T-helper 2 cell treated with Interferon-gamma antibody and Interleukin-4, amounts not matched to agents 5 μg/mL and 100 μg/mL, for 36 hours (primary cell): ENCODE measurements at places on chromosomes 2 and 18.
A peak's percentile ranks its signal among the peaks of the same experiment; 100 is the strongest.

DNA sequence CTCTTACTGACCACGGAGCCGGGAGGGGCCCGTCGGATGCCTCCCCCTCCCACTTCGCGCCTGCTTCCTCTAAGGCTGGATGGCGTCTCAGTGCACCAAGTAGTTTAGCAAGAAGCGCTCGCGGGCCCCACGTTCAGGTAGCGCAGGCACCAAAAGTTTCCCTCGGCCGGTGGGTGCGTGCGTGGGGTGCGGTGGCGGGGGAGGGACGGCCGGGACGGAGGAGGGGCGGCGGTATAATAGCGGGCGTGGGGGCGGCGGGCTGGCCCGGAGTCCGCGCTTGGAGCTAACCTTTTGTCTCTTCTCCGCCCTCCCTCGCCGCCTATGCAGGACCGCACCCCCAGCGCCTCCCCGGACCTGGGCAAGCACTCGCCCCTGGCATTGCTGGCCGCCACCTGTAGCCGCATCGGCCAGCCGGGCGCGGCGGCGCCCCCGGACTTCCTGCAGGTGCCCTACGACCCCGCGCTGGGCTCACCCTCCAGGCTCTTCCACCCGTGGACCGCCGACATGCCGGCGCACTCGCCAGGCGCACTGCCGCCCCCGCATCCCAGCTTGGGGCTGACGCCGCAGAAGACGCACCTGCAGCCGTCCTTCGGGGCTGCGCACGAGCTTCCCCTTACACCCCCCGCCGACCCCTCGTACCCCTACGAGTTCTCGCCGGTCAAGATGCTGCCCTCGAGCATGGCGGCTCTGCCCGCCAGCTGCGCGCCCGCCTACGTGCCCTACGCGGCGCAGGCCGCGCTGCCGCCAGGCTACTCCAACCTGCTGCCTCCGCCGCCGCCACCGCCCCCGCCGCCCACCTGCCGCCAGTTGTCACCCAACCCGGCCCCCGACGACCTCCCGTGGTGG lies 1.0 kb downstream of the SP5 start:
- H3K36me3 ChIP-seq: no peaks in the 10 kb centered on the region
- H3K4me1 ChIP-seq: peaks cover 18% of the 10 kb centered on the region
- no peak for DNase-seq
- H3K27ac ChIP-seq: no peak overlapping the region
- H3K4me3 ChIP-seq: peak overlapping the region; percentile 82

- peaks cover 33% of the 10 kb centered on the region for H3K36me3 ChIP-seq
- no peaks in the 10 kb centered on the region for H3K27me3 ChIP-seq
- H3K4me1 ChIP-seq: peaks cover 18% of the 10 kb centered on the region
- H3K4me3 ChIP-seq: no peak overlapping the region
- no peak for DNase-seq
- H3K27ac ChIP-seq: no peak overlapping the region
These were observed 56.3 kb upstream of the UBXN4 start for GRCh38 chr2:135685361-135685760.

GRCh38 chr2:188983427-188984064 lies 9.4 kb downstream of the COL3A1 start:
- H3K27ac ChIP-seq: no peak overlapping the region
- peaks cover 3% of the 10 kb centered on the region for H3K27me3 ChIP-seq
- no peak overlapping the region for H3K4me3 ChIP-seq
- no peaks in the 10 kb centered on the region for H3K36me3 ChIP-seq

- no peaks in the 10 kb centered on the region for H3K4me1 ChIP-seq
- H3K36me3 ChIP-seq: no peaks in the 10 kb centered on the region
These were observed 17.1 kb upstream of the VPS4B start for GRCh38 chr18:63439334-63439733.

- H3K4me1 ChIP-seq: peaks cover 17% of the 10 kb centered on the region
- no peak overlapping the region for H3K27ac ChIP-seq
- no peak for DNase-seq
- H3K4me3 ChIP-seq: no peak overlapping the region
- no peaks in the 10 kb centered on the region for H3K36me3 ChIP-seq
These were observed 136.4 kb upstream of the SLC1A4 start for GRCh38 chr2:64852771-64853241.

- DNase-seq: no peak
- peaks cover 2% of the 10 kb centered on the region for H3K4me1 ChIP-seq
- no peaks in the 10 kb centered on the region for H3K36me3 ChIP-seq
- no peak overlapping the region for H3K4me3 ChIP-seq
- H3K27me3 ChIP-seq: peaks cover 15% of the 10 kb centered on the region
- no peak overlapping the region for H3K27ac ChIP-seq
These were observed 54.4 kb downstream of the FAM178B start for GRCh38 chr2:96931966-96932365.

DNA sequence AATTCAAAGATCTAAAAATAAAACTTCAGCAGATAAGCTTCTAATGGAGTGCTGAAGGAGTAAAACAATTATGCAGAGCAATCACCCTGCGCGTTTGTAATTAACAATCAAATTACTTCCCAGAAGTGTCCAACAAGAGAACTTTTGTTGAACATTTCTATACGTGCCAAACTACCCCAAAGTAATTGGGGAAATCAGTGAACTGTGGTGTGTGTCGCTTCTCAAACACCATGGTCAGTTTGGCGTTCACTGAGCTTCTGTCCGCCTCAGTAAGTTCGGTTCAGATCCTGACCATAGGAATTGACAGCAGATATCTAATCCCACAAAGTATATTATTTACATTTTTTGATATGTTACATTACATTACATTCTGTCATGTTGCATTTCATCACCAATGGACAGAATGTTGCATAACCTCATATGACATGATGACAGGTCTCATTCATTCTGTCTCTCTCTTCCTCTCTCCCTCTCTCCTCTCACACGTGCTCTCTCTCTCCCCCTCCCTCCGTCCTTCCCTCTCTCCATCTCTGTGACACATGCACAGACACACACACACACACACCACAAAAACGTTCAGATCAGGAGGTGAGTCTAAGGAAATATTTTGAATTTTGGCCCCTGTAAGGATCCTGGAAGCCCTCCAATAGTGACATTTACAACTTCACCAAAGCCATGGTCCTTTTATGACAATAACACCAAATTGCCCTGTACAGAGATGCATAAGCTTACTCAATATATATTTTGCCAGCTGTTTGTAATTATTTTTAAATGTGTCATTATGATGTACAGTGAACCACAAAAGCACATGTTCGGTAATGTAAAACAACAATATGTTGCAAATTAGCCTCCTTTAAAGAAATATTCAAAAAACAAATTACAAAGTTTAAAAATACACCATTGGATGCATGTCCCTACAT lies 269.2 kb downstream of the FIGN start:
- H3K36me3 ChIP-seq: no peaks in the 10 kb centered on the region
- no peak overlapping the region for H3K27ac ChIP-seq
- DNase-seq: no peak
- no peaks in the 10 kb centered on the region for H3K27me3 ChIP-seq
- no peak overlapping the region for H3K4me3 ChIP-seq
- no peaks in the 10 kb centered on the region for H3K4me1 ChIP-seq

DNA sequence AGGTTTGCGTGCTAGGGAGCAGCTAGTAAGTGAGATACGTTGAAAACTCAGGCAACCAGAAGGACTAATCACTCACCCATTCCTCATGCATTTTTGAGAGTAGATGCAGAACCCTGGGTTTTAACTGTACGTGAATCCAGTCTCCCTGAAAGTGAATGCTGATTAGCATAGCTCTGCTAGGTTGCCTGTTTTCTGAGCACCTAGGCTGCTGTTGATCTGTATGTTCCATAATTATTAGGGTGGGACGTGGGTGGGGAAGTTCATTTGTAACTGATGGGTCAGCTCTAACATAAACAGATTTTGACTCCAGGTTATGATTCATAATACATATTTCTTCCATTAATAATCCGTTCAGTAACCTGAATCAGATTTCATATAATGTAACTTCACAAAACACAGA lies 379.0 kb upstream of the FANCL start:
- H3K27me3 ChIP-seq: no peaks in the 10 kb centered on the region
- no peaks in the 10 kb centered on the region for H3K36me3 ChIP-seq
- no peak for DNase-seq
- H3K4me3 ChIP-seq: no peak overlapping the region
- H3K4me1 ChIP-seq: no peaks in the 10 kb centered on the region

GRCh38 chr2:195445639-195446038 lies 211.4 kb upstream of the SLC39A10 start:
- H3K27ac ChIP-seq: no peak overlapping the region
- no peaks in the 10 kb centered on the region for H3K27me3 ChIP-seq
- H3K4me1 ChIP-seq: peaks cover 5% of the 10 kb centered on the region
- DNase-seq: no peak

DNA sequence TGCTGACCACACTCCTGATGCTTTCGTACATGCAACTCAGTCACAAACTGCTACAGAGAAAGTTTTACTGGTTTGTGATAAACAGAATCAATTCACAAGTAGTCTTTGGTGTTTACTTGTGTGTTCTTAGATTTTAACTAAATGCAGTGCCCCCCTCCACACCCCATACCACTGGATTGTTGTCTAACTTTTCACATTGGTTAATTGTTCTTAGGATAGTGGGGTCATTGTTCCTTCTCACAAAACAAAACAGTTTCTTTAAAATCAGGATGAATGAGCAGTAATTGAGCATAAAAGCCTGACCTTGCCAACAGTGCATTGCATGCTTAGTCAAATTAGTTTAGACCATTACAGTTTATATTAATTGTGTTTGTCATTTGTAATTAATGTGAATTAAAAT lies 14.1 kb upstream of the PNPT1 start:
- no peaks in the 10 kb centered on the region for H3K36me3 ChIP-seq
- peaks cover 10% of the 10 kb centered on the region for H3K27me3 ChIP-seq
- peaks cover 5% of the 10 kb centered on the region for H3K4me1 ChIP-seq
- no peak overlapping the region for H3K27ac ChIP-seq
- no peak overlapping the region for H3K4me3 ChIP-seq

DNA sequence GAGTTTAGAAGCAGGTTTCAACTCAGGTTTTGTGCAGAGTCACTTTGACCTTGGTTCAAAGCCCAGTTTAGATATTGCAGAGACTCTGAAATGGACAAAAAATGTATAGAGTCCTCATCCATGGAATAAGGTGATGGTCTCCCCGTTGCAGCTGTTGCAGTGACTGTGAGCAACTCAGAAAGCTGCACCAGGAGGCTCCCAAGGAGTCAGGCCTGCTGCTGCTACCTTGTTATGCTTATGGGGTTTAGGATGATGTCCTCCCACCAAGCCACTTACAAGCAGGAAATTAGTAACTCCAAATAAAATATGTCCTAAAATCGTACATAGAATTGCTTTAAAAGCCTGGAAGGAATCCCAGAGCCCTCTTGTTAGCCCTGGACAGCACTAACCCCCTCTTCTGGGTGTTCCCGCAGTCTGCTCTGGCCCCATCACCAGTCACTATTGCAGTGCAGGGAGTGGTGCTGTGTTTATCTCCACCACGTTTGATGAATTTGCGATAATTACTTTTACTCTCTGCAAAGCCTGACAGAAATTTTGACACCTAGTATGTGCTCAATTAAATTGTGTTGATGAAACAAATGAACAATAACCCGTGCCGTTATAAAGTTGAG lies 189.0 kb downstream of the CNTNAP5 start:
- no peak overlapping the region for H3K4me3 ChIP-seq
- H3K27me3 ChIP-seq: no peaks in the 10 kb centered on the region
- no peak overlapping the region for H3K27ac ChIP-seq
- no peak for DNase-seq

GRCh38 chr2:95043300-95044093 lies 18.0 kb downstream of the MAL start:
- no peak overlapping the region for H3K4me3 ChIP-seq
- H3K27me3 ChIP-seq: no peaks in the 10 kb centered on the region
- H3K27ac ChIP-seq: no peak overlapping the region

DNA sequence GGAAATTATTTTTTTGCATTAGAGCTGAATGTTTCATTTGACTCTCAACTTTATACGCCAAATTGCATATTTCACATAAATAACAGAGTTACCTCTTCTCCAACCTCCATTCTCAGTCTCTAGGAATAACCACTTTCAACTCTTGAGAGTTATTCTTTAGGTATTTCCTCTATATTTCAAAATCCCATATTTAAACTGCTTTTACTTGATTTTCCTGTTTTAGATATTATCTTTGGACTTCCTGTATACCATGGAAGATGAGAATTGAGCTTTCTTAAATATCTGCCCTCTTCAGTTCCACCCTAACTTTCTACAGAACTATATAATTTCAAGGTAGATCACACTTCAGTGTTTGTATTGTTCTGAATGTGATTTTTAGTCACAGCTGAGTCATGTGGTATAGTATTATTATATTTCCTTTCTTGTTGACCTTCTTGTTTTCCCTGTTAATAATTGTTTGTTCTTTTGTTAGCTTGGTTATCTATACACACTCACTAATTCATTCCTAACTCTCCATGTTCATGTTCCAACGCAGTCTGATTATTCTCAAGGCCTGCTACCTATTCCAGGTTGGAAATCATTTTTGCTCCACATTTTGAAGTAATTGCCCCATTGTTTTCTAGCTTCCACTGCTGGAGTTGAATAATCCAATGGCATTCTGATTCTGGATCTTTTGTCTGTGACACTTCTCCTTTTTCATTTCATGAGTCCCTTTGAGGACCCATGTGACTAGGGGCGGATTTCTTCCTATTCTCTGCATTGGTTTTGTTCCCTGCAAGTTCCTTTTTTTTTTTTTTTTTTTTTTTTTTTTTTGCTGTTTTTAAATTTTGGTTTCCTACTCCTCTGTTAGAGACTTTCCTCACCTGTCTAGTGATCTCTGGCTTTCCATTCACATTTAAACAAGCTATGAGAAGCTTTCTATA lies 156.8 kb upstream of the RBMS1 start:
- no peak overlapping the region for H3K4me3 ChIP-seq
- H3K36me3 ChIP-seq: no peaks in the 10 kb centered on the region
